ENCODE measurements at places on chromosomes 16 and 17.

GRCh38 chr16:68737730-68738629, 888 bp downstream of the CDH1 start:
- no peak for DNase-seq

GRCh38 chr17:45410144-45411091, 22.3 kb downstream of the ARHGAP27 start:
- DNase-seq: no peak

DNA sequence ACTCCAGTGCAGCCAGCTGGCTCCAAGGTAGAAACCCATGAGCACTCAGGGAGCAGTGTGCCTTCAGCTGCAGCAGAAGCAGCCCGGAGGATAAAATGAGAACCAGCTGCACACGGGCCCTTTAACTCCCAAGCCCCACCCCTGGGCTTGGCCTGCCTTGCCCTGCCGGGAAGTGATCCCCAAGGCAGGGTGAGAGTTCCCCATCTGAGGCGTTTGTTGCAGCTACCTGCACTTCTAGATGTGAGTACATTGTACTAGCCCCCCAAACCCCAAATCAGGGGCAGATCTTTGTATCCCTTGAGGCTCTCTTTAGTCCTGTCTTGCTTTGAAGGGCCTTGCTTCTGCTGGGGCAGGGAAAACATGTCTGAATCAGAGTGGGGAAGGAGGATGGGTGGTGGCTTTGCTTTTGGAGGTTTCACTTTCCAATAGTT, at the start of gene MVP:
TSS of gene MVP (plus strand) at position 192 of the 431 bp plus-strand sequence. CDS start 10,088 bp downstream, outside the sequence.
- peak; percentile 72 for DNase-seq

GRCh38 chr16:22671301-22672076, 142.5 kb upstream of the HS3ST2 start:
- no peak for DNase-seq

- no peak for DNase-seq
Measured at GRCh38 chr17:31446195-31446967, 54.9 kb downstream of the RAB11FIP4 start.

DNA sequence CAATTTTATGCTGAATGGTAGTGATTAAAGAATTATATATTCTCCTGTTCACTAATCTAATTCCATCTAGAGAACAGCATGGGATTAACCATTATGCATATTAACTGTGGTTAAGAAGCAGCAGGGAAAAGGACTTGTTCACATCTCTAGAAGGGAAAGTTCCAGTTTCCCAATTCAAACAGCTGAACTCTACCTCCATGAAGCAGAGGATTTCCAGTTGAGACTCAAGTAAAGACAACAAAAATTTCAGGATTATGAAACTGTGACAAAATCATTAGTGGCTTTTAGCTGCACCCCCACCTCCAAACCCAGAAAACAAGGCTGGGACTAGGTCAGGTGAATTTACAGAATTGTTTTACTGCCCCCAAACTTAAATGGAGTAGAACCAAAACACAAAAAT, 73.6 kb downstream of the USP32 start:
- no peak for DNase-seq

DNA sequence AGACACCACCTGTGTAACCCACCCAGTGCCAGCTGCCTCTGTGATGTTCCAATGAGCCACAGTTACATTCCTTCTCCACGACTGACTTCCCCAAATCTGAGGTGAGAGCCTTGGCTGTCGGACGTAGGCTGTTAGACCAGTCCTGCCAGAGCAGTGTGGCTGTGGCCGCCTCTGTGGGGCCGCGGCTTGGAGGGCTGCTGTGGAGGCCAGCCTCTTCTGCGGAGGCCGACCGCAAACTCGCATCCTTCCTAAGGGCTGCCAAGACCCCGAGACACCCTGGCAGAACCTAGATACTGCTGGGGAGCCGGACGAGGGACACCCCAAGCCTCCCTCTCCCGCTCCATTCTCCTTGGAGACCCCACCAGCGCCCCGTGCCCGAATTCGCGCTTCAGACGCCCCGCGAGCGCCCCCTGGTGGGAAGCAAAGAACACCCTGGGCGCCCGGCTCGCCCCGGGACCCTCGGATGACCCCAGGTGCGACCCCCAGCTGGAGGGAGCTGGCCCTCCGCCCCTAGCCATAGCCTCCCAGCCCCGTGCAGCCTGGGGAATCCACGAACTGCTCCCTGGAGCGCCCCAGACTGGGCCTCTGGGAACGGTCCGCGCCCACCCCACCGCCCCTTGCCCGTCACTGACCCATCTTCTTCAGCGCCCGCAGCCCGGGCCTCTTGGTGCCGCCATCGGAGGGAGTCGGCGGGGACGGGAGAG, 547 bp downstream of the PLCD3 start:
- peak; percentile 77 for DNase-seq

GRCh38 chr17:57422574-57423164, 166.3 kb downstream of the MSI2 start:
- DNase-seq: no peak

DNA sequence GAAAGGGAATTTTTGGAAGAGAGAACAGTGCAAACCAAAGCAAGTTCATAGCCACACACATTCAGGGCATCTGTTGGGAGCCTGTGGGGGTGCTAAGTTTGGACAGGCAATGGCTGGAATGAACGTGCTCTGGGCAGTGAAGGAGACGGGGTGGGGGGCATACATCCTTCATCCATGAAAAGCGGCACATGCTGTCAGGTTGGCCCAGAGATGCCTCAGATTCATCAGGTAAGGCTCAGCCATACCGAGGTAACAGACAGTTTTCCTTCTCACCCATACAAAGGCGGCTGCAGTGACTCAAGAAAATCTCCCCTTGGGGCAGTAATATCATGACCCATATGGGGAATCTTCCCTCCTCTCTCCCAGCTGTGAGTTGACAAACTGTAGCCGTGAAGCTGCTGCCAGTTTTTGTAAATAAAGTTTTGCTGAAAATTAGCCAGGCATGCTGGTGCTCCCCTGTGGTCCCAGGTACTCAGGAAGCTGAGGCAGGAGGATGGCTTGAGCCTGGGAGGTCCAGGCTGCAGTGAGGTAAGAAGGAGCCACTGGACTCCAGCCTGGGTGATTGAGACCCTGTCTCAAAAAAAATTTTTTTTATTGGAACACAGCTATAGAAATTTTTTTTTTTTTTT, 9.2 kb upstream of the UBALD2 start:
- no peak for DNase-seq

DNA sequence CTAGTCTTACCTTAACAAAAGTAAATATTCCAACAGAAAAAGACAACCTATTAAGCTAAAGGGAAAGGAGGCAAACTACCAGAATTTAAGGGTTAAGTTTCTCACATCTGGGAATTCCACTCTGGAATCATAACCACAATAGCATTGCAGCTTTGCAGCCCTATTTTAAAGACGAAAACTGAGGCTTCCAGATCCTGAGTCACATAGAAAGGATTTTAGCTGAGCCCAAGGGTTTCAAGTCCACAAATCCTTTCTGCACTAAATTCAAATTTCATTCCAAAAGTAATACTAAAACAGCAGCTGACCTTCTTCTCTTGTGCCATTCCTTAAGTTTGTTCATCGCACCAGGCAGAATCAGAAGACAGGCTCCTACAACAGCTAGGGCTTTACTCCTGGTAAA, 17.8 kb downstream of the XYLT1 start:
- no peak for DNase-seq

GRCh38 chr17:41975099-41976083, 8.8 kb downstream of the CNP start:
- DNase-seq: peak; percentile 66

DNA sequence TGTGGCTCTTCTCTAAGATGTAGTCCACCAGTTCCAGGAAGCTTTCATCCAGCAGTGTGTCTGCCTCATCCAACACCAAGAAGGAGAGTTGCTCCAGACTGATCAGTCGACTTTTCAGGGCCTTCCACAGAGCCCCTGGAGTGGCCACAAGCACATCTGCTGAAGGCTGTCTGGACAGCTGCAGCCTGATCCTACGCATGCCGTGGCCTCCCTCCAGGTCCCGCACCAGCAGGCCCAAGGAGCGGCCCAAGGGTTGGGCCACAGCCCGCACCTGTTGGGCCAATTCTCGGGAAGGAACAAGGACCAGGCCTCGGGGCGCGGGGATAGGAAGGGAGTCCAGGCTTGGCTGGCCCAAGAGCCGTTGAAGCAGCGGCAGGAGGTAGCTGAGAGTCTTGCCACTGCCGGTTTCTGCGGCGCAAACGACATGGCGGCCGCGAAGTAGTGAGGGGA, 729 bp downstream of the DDX28 start:
- DNase-seq: no peak

- DNase-seq: no peak
Measured at GRCh38 chr16:60329108-60329507, 1595.0 kb upstream of the GOT2 start.

DNA sequence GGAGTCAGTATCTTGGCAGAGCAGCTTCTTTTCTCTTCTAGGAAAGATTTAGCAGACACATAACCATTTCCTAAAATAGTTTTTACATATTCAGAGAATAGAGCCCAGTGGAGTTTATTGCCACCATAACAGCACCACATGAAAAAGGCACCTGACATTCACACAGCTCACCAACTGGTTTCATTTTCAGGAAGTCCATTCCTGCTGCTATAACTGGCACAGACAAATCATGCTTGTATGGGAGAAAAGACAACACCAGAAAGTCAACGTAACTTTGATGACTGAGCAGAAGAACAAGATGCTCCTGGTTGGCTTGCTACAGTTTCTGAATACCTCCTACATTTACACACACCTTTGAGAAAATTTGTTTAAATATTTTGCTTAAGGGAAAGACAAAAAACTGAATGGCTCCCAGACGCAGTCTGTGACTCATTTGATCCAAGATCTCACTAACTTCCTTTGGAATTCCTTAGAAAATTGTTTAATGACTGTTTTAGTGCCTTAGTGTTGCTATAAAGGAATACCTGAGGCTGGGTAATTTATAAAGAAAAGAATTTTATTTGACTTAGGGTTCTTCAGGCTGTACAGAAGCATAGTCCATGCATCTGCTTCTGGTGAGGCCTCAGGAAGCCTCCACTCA, 1380.6 kb downstream of the CDH8 start:
- no peak for DNase-seq

- DNase-seq: no peak
Measured at GRCh38 chr17:82230609-82231311, 1.9 kb downstream of the SLC16A3 start.

DNA sequence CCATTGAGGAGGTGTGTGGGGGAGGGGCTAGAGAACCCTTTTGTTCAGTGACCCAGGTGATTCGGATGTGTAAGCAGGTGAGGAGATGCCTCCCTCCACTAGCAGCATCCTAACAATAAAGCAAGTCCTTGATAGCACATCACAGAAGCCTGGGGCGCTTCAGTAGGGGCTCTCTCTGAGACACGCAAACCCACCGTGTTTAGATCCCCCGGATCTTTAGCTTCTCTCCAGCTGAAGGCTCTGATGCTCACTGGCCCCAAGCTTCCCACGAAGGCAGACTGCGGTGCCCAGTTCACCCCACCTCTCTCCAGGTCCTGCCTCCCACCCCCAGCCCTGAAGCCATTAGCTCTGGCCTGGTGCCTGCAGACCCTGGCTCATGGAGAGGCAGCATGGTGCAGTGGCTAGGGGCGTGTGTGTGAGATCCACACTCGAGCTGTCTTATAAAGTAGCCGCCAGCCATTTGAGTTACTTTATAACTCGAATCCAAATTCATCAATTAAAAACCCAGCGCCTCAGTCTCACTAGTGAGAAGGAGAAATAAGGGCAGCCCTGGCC, 204.7 kb upstream of the TNRC6C start:
- DNase-seq: no peak

GRCh38 chr17:66687570-66688284, 147.2 kb upstream of the CACNG5 start:
- no peak for DNase-seq

DNA sequence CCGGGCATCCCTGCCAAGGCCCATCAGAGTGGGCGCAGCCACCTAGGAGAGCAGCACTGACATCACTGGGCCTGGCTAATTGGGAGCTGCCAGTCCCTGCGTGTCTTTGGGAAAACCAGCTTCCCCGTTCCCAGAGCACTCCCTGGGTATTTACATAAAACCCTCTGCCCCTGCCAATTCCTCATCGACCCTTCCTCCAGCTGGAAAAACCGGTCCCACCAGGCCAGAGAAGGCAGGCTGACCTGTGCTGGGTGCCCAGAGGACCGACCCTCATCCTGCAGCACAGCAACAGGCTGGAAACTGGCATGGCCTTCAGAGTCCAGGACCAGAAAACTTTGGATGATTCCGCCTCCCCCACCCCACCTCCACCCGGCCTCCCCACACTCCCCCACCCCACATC, 8.2 kb upstream of the FOXN1 start:
- no peak for DNase-seq

DNA sequence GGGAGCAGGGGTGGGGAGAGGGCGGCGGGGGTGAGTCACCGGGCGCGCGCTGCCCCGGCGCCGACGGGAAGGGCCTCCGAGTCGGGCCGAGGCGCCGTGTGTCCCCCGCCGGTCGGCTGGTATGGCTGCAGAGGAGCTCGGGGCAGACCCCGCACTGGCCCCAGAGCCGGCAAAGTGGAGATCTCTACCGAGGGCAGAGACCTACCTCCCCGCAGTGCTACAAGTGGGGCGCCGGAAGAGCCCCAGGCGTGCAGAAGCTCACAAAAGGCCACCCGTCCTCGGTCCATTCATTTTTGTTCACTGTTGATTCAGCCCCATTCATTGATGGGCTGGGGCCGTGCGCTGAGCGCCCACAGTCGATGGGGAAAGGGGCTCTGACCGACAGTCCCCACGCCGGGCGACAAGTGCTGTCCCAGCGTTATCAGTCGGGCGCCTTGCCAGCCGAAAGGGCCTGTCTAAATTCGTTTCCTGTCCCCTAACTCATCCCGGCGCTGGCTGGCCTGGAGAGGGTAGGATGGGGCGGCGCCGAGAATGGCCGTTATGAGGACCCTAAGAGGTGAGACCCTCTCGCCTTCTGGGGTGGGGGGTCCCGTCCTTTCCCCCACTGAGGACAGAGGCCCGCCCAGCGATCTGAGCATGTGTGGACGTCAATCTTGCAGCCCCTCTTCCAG, 709 bp upstream of the ENO3 start:
- DNase-seq: no peak

GRCh38 chr17:48294806-48295361, 135.1 kb downstream of the SKAP1 start:
- DNase-seq: no peak

GRCh38 chr17:73639322-73639721, 4.9 kb downstream of the SDK2 start:
- DNase-seq: peak; percentile 4

GRCh38 chr17:62891659-62892058, 74.4 kb upstream of the TANC2 start:
- DNase-seq: no peak

- no peak for DNase-seq
Measured at GRCh38 chr17:13415871-13416416, 185.8 kb downstream of the HS3ST3A1 start.

DNA sequence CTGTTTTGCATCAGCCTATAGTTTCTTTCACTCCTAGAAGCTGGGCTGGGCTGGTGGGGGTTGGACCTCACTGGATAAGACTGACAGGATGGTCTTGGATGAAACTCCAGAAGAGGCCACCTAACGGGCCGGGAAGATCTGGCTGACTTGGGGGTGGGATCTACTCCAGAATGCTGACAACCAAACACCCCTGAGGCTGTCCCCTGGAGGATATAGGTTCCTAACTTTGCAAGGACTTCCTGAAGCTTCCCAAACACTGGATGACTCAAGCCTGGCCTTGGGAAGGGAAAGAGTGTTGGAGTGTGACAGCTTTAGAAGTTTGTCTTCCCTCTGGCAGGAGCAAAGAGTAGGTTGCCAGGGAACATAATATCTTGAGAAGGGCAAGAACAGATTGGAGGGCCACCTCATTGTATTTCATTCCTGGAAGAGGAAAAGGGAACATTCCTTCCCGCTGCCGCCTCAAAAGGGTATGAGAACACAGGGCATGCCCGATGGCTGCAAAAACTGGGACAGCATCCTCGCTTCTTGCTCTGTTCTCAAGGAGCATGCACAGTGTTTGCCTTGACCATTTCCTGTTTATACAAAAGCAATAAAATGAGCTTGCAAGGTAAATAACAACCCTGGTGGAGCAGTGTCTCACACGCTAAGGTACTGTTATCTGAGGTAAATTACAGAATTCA, 6.8 kb upstream of the CYB5B start:
- DNase-seq: no peak
